ENCODE measurements at places on chromosomes 12 and 14.
A peak's percentile ranks its signal among the peaks of the same experiment; 100 is the strongest.

- no peak for DNase-seq
Observed at GRCh38 chr12:30072824-30073223, 289.1 kb upstream of the TMTC1 start.

DNA sequence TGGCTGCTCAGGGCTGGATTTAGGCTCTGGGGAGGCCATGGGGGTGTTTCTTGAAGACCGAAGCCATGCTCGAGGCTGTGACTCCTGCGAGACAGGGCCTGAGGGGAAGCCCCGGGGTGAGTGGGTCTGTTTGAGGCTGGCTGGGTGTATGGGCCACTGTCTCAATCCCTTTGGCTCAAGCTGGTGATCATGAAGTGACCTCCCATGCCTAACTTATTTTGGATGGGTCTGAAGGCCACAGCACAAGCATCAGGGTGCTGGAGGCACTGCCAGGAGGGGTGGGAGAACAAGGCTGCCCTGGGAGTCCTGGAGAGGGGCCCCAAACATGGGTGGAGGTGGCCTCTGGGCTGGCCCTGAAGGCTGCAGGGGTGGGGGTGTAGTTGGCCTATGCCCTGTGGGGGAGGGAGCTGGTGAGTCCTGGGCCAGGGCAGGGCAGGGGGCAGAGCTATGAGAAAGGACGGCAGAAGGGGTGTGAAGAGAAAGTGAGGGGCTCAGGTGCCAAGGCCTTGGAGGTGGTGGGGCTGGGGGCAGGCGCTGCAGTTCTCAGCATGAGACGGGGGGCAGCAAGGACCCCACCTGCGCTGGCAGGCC is 100.9 kb downstream of the KIF26A start:
- no peak for DNase-seq

- peak; percentile 77 for DNase-seq
Observed at GRCh38 chr14:91173221-91173670, 59.4 kb downstream of the DGLUCY start.

GRCh38 chr12:25102402-25102801 is 92.6 kb downstream of the DNAI7 start:
- DNase-seq = no peak

- DNase-seq = peak; percentile 66
Observed at GRCh38 chr12:113439606-113440030, 17.4 kb downstream of the SDSL start.

- DNase-seq = no peak
Observed at GRCh38 chr12:80485222-80485987, 41.4 kb downstream of the PTPRQ start.

- no peak for DNase-seq
Observed at GRCh38 chr14:38592764-38593442, 337.0 kb upstream of the CLEC14A start.

DNA sequence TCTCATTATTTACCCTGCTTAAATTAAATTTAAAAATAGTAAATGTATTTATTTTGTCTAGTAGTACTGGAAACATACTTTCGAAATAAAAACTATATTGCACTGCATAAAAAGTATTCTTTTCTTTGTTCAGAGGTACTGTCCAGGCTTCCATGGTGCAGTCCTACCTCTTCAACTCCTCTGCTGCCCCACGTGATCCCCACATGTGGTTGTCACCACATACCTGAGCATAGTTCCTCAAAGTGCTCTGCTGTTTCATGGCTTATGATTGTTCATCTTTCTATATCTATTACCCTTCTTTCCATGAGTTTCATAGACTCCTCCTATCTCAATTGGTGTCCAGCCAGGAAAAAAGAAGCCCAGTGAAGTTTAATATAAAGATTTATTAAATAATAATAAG is 317.5 kb upstream of the OR4E1 start:
- DNase-seq = no peak

DNA sequence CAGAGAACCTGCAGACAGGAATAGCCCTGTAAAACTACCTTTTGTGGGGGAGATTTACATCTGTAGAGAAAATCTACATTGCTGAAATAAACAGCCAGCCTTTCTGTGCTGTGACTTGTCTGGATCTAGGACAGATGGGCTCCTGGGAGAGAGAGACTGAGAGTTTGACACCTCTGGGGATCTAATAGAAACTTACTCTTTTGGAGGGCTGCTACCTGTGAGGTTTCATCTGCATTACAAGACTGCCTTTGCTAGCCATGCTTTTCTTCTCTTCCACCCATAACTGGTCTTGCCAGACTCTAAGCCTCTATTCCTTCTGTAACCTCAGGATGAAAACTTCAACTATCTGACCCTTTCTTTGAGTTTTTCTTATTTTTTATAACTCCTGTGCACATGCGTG is 452.6 kb downstream of the ZFP36L1 start:
- no peak for DNase-seq

- DNase-seq = peak; percentile 37
Observed at GRCh38 chr14:99472937-99473336, 7.7 kb downstream of the SETD3 start.

DNA sequence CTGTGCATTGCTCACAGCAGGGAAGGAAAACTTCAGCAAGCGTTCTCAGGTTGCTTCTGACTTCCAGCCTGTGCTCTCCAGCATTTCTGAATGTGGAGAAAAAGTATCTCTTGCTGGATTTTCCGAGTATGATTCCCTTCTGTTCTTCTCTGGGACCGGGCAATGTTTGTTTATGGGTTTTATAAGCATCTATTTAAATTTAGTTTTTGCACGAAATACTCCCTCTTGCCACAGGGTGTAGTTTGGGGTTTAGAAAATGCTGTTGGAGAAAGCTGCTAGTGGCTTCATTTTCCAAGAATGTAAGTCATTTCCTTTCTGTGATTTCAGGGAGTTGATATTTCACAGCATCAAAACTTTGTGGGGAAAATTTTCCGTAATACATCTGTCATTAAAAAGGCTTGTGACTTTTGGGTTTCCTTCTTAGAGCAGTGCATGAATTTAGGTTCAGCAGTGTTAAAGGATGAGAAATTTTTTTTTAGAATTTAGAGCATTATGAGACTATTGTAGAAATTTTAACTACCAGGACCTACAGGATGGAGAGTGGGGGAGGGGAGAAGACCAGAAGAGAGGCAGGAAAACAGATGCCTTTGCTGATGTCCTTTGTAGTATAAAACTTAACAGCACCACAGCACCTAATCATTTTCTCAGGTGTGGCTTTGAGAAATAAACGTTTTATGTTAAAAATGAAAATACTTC is 1.5 kb downstream of the FRMD6 start:
- DNase-seq = peak; percentile 83

DNA sequence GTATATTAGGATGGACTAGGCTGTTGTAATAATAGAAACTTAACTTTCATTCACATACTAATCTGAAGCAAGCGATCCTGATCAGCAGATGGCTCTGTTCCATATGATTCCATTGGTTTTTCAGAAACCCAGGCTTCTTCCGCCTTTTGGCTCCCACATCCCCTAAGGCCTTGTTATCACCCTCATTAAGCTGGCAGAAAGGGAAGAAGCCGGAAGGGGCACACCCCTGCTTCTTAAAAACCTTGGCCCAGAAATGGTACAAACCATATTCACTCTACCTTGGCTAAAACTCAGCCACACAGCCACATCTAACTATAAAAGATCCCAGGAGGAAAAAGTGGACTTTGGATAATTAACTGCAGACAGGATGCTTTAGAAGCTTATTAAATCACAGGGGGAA is 329.2 kb downstream of the PCNX1 start:
- DNase-seq = no peak

- DNase-seq = peak; percentile 25
Observed at GRCh38 chr12:54355104-54355815, 9.0 kb downstream of the GPR84 start.

- peak; percentile 41 for DNase-seq
Observed at GRCh38 chr12:85794531-85794930, 41.7 kb downstream of the RASSF9 start.

- DNase-seq = no peak
Observed at GRCh38 chr14:68612049-68612448, 180.8 kb downstream of the ZFP36L1 start.

- DNase-seq = no peak
Observed at GRCh38 chr12:110670161-110670701, 18.7 kb downstream of the HVCN1 start.

DNA sequence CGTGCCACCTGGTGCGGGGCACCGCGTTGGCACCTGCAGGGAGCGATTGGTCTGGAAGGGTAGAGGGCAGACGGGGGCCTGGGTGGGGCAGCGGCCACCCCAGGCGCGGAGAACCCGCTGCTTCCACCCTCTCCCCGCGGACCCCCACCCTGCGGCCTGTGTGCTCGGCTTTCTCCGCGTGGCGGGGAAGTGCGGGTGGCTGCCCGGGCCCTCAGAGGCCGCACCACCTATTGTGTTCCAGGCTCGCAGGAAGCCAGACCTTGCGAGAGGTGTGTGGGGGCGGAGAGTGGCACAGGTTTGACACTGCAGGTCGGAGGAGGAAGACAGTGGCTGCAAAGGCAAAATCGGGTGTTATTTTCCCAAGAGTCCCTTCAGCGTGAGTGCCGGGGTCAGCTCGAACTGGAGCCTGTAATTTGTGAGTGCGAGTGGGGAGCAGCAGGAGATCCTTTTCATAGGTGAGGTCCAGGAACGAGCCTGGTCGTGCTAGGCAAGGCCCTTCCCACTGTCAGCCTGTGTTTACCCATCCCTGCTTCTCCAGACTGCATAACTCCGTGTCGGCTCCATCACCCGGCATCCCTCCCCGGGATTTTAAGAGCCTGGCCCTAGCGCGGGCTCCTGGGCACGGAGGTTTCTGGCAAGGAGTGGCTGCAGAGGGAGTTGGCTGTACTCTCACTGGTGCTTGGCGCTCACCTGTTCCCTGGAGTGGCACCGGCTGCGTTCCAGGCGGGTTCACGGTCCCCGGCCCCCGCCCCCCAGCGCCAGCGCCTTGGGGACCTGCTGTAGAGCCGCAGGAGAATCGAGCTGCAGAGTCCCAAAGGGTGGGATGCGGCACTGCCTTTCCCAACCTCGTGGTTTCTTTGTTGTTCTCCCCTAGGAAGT is 935 bp downstream of the TBC1D30 start:
- no peak for DNase-seq

Measured in ELR (cell line).